ENCODE measurements at places on chromosomes 16 and 17.

DNA sequence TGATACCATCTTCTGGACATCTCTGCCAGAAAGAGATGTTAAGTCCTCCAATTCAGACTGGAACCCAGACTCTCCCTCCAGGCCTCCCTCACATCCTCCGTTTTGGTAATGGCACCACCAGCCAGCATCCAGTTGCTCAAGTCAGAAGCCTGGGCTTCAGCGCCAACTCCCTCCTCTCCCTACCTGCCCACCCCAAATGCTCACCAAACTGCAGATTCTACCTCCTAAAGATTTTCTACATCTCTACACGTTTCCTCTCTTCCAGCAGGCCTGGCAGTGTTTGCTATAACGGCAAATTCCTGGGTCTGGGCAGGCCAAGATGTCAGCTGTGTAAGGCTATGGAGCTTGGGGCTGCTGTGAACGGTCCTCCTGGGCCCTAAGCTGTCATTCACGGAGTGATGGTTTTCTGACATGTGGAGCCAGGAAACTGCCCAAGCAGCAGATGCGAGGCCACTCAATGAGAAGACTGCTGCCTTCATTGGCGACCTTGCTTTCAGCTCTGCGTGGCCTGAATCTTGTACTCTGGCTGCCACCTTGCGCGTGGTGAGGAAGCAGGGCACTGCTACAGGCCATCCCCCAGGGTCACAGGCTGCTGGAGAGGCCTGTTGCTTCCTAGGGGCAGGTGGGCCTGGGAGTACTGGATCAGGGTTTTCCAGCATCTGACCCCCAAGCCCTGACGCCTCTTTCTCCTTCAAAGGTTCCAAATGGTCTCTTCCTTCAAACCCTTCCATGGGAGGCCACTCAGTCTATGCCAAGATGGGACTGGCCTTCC is 37.7 kb downstream of the TBX4 start:
- no peak for DNase-seq

DNA sequence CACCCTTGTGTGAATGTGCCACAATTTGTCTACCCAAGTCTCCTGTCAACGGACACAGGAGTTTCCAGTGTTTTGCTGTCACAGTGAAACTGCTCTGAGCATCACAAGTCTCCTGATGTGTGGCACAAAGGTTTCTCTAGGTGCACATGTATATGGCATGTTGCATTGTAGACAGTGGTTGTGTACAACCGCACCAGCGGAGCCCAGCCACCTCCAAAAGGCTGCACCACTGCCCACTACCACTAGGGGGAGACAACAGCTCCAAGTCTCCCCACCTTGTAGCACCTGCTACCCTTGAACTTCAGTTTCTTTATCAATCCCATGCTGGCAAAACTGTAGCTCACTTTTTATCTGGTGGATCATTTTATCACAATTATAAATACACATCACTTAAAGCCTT is 95.5 kb upstream of the ZNF469 start:
- peak; percentile 54 for DNase-seq

DNA sequence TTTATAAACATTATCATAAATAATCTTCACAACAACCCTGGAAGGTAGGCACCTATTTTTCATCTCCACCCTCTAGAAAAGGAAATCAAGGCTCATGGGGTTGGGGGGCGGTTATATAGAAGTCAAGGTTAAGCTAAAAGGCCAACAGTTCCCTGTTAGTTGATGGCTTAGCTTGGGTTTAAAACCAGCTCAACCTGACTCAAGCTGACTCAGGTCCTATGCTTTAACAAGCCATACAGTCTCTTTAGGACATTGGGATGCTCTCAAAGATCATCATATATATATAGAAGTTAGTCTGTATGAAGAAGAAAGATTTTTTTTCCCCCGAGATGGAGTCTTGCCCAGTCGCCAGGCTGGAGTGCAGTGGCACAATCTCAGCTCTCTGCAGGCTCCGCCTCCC is 44.8 kb upstream of the MED13 start:
- no peak for DNase-seq

- no peak for DNase-seq
Observed at GRCh38 chr17:16866436-16866835, 105.5 kb downstream of the TNFRSF13B start.

- no peak for DNase-seq
Observed at GRCh38 chr17:38616361-38616760, 10.6 kb upstream of the SRCIN1 start.

GRCh38 chr17:1039123-1039507 is 42.2 kb downstream of the TIMM22 start:
- DNase-seq: no peak

DNA sequence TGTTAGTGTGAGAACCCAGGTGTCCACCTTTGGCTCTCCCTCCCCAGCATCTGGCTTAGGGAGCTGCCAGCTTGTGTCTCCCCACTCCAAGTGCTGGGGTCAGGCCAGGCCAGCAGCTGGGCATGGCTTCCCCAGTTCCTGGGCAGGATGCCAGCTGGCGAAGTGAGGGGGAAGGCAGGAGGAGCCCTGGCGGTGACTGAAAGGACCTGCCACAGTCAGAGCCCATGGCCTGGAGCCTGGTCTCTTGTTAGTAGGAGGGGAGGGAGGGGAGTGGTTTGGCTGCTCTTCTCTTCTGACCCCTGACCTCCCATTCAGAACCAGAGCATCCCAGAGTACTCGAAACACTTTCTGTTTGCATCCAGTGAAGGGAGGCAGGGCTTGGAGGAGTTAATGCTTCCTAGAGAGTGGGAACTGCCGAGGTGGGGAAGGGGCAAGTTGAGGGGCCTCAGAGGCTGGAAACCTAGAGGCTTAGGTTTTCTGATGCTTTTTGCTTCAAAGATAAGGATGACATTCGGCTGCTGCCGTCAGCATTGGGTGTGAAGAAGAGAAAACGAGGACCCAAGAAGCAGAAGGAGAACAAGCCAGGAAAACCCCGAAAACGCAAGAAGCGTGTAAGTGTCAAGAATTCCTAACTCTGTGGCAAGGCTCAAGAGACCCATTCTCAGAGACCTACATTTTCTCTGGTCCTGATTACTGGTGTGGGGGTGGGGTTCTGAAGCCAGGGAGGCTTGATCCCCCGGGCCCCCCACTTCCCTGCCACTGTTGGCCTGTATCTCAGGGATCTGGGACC is 772 bp downstream of the CHD3 start:
- no peak for DNase-seq

Measured in NB4 (cell line).